ENCODE measurements at places on chromosomes 7 and 10. TPM values are rescaled to one million over a fixed set of nuclear protein-coding genes. Genes with fewer than 3 reads are reported as not detected.

DNA sequence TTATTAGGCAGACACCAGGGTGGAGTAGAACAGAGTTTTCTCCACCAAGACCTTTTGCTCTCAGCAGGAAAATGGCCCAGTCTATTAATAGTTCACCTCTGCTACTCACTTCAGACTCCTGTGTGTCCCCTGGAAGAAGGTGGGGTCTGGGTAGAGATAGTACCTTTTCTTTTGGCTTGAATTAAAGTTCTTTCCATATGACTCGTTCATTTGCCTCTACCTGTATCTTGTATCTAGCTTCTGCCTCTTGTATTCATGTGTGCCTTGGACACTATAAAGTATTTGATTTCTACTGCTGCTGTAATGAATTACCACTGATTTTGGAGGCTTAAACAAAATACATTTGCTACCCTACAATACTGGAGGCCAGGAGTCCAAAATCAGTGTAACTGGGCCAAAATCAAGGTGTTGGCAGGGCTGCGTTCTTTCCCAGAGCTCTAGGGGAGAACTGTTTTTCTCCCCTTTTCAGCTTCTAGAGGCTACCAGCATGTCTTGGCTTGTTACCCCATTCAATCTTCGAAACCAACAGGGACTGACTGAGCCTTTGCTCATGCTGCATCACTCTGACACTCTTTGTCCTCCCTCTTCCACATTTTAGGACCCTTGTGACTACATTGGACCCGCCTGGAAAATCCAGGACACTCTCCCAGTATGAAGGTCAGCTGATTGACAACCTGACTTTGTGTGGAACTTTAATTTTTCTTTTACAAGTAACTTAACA lies 155.6 kb upstream of the PRSS58 start:
- no peaks in the 10 kb centered on the region for H3K27me3 ChIP-seq
- no peaks in the 10 kb centered on the region for H3K36me3 ChIP-seq
- no peak overlapping the region for H3K27ac ChIP-seq
- no peak overlapping the region for H3K4me3 ChIP-seq
- DNase-seq = no peak

- DNase-seq = no peak
- no peak overlapping the region for H3K27ac ChIP-seq
- H3K27me3 ChIP-seq = no peaks in the 10 kb centered on the region
- no peaks in the 10 kb centered on the region for H3K36me3 ChIP-seq
Observed at GRCh38 chr10:94299417-94299816, 63.3 kb downstream of the NOC3L start.

GHITM gene
- total RNA-seq = 140 TPM

DNA sequence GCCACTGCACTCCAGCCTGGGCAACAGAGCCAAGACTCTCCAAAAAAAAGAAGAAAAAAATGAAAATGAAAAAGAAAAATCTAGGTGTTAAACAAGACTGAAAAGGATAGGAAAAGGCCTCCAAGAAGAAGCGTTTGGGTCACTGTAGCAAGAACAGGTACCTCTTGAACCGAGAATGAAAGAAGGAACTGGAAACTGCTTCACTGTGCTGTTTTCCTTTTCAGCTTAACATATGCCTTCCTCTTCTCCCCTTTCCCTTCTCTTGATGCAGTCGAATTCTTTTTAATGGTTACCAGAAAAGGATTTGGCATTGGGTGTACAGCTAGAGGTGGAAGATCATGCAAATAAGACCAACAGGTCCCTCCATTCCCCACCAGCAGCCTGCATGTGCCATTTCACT lies 28.1 kb downstream of the LRRC4 start:
- no peak overlapping the region for H3K4me3 ChIP-seq
- no peak overlapping the region for H3K27ac ChIP-seq
- no peak for DNase-seq
- H3K27me3 ChIP-seq = no peaks in the 10 kb centered on the region
- H3K4me1 ChIP-seq = peaks cover 17% of the 10 kb centered on the region

GRCh38 chr10:32357056-32357735 lies 10.2 kb upstream of the EPC1 start:
- H3K4me3 ChIP-seq = no peak overlapping the region
- no peaks in the 10 kb centered on the region for H3K27me3 ChIP-seq
- no peak overlapping the region for H3K27ac ChIP-seq
- H3K4me1 ChIP-seq = no peaks in the 10 kb centered on the region

DNA sequence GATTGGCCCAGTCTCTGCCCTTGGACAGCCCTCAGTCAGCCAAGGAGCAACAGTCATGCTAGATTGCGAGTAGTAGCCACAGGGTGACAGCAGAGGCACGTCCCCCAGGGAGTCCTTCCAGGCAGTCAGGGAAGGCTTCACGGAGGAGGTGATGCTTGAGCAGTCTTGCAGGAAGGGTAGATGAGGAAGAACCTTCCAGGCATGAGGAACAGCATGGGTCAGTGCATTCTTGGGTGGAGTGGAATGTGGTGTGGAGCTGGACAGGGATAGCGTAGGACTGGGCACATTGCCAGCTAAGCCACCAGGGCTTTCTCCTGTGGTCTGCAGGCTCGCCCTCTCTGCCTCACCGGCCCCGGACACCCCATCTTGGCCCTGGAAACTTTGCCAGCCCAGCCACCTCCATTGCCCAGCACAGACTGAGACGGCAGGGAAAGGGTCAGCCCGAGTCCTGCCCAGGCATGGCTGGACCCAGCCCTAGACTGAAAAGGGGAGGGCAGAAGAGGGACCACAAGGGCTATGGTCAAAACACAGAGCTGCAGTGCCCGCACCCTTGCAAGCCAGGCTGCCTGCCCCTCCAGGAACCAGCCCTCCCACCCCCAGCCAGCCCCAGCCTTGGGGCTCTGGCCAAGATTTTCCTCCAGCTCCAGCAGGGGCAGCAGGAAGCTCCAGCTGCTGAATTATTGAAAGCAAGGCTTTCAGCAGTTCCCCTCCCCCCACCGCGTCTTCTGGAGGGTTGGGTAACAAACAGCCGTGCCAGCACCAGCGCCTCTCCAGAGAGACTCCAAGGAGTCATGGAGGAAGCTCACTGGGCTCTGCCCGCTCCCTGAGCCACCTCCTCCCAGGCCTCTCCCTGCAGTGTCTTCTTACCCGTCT lies 18.7 kb downstream of the SRRM3 start:
- H3K4me1 ChIP-seq = no peaks in the 10 kb centered on the region
- H3K4me3 ChIP-seq = no peak overlapping the region
- H3K36me3 ChIP-seq = no peaks in the 10 kb centered on the region
- H3K27me3 ChIP-seq = no peaks in the 10 kb centered on the region
- no peak overlapping the region for H3K27ac ChIP-seq
- no peak for DNase-seq

ACTR3C gene
- total RNA-seq = 6.1 TPM

DNA sequence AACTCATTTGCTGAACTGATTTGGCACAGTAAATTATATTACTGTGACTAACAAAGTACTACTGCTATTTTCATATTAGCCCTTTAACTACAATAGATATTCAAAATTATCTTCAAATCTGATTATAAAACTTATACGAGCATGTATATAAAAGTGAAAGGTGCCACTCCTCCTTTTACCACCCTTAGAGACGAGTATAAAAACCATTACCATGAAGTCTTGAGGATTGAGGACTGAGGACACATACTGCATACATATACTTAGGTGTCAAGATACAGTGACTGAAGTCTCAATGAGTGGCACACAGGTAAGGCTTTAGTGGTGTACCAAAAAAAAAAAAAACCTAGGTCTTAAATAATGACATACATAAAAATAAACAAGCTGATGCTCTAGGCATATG lies 98.6 kb downstream of the DNAJC1 start:
- no peaks in the 10 kb centered on the region for H3K36me3 ChIP-seq
- H3K4me3 ChIP-seq = no peak overlapping the region

NPM3 gene
- total RNA-seq = 64.5 TPM

GRCh38 chr7:158103378-158103777 lies 484.2 kb downstream of the PTPRN2 start:
- H3K27ac ChIP-seq = no peak overlapping the region
- H3K36me3 ChIP-seq = no peaks in the 10 kb centered on the region
- H3K27me3 ChIP-seq = no peaks in the 10 kb centered on the region
- no peak overlapping the region for H3K4me3 ChIP-seq
- no peaks in the 10 kb centered on the region for H3K4me1 ChIP-seq

DNA sequence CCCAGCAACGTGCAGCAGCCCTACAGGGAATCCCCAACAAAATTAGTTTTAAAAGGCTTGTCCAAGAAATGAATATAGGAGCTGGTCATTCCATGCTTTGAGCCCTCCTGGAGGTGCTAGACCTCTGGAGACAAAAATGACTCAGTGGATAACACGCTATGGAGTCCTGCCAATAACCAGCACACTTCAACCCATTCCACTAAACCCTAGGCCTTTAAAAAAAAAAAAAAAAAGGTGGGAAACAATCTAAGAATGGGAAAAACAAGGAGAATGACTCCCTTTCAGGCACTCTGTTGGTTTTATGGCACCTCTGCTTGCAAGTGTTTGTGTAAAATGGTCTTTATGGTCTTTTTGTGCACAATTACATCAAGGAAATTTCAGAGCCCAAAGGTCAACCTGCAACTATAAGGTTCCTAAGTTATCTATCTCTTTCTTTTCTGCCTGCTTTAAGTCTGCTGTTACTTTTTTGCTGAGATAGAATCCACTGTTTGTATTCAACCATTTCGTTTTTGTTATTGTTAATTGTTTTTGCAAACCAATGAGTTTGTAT lies 21.3 kb downstream of the AVL9 start:
- H3K27me3 ChIP-seq = no peaks in the 10 kb centered on the region
- no peak for DNase-seq
- H3K27ac ChIP-seq = no peak overlapping the region
- no peaks in the 10 kb centered on the region for H3K4me1 ChIP-seq
- H3K36me3 ChIP-seq = no peaks in the 10 kb centered on the region
- H3K4me3 ChIP-seq = no peak overlapping the region

DNA sequence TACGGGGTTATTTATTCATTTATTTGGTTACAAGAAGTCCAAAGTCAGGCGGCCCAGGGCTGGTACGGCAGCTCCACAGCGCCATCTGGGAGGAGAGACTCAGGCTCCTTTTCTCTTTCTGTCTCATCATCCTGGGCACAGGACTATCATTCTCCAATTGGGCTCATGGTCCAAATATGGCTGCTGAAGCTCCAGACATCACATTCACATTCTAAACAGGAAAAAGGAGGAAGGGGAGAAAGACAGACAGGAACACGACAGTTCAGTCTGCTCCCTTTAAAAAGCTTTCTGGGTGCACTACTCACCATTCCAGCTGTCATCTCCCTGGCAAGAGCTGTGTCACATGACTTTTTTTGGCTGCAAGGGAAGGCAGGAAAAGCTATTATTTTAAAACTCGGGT lies 74.4 kb upstream of the PDZD8 start:
- no peak overlapping the region for H3K4me3 ChIP-seq
- no peaks in the 10 kb centered on the region for H3K4me1 ChIP-seq
- no peaks in the 10 kb centered on the region for H3K36me3 ChIP-seq
- no peak for DNase-seq

DNA sequence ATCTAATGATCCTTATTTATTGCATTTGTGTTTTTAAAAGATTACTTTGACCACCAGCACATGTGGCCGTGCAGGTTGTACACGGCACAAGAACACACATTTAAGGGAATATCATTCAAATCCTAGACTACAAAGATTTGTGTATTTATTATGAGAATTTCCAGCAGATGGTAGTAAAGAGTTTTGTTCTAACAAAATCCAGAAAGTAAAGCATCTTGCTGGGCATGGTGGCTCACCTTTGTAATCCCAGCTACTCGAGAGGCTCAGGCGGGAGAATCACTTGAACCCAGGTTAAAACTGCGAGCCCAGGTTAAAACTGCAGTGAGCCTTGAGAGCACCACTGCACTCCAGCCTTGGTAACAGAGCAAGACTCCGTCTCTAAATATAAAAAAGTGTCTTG lies 31.5 kb downstream of the MACROH2A2 start:
- H3K36me3 ChIP-seq = no peaks in the 10 kb centered on the region
- no peak overlapping the region for H3K27ac ChIP-seq
- no peaks in the 10 kb centered on the region for H3K27me3 ChIP-seq
- H3K4me3 ChIP-seq = no peak overlapping the region
- no peaks in the 10 kb centered on the region for H3K4me1 ChIP-seq

DNA sequence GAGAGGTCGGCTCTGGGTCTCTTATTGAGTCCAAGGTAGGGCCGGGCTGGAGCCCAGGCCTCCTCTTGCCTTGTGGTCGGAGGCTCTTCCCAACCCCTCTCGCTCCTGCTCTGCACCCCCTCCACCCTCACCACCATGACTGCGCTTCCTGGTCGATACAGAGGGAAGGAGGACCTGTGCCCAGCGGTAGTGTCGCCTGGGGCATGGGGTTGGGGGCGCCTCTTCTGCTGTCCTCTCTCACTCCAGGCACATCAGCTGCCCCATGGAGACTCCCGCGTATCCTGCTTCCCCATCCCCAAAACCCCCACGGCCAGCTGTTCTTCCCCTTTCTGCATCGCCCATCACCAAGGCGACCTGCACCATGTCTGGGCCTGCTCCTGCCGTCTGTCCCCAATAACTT lies 44.4 kb downstream of the TMEM270 start:
- no peak for DNase-seq
- H3K36me3 ChIP-seq = no peaks in the 10 kb centered on the region
- no peaks in the 10 kb centered on the region for H3K4me1 ChIP-seq
- no peaks in the 10 kb centered on the region for H3K27me3 ChIP-seq
- no peak overlapping the region for H3K4me3 ChIP-seq

GRCh38 chr7:90111-91063 lies 102.0 kb upstream of the FAM20C start:
- H3K4me3 ChIP-seq = no peak overlapping the region
- H3K36me3 ChIP-seq = no peaks in the 10 kb centered on the region
- no peak for DNase-seq
- no peak overlapping the region for H3K27ac ChIP-seq

GRCh38 chr10:124077208-124077993 lies 16.0 kb downstream of the CHST15 start:
- no peaks in the 10 kb centered on the region for H3K36me3 ChIP-seq
- H3K4me3 ChIP-seq = no peak overlapping the region
- no peak overlapping the region for H3K27ac ChIP-seq
- peaks cover 14% of the 10 kb centered on the region for H3K4me1 ChIP-seq

DNA sequence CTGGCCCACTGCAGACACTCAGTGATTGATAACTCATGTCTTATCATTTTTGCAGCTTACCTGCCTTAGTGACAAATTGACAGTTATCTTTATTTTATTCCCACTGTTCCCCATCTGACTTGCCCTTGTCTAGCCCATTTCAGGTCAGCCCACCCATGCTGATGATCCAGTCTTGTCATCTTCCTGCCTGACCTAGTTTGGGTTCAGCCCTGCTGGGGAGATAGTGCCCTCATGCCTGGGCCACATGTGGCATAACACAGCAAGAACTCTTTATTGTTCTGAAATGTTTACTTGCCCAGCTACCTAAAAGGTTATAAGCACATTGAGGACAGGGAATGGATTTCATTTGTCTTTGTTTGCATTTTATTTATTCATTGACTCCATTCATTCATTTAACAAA lies 75.6 kb downstream of the ENTPD1 start:
- H3K27me3 ChIP-seq = no peaks in the 10 kb centered on the region
- no peak overlapping the region for H3K27ac ChIP-seq
- no peaks in the 10 kb centered on the region for H3K4me1 ChIP-seq
- H3K4me3 ChIP-seq = no peak overlapping the region
- H3K36me3 ChIP-seq = no peaks in the 10 kb centered on the region

- no peaks in the 10 kb centered on the region for H3K27me3 ChIP-seq
- no peak overlapping the region for H3K4me3 ChIP-seq
Observed at GRCh38 chr7:18684916-18685315, 189.4 kb downstream of the HDAC9 start.

- no peaks in the 10 kb centered on the region for H3K36me3 ChIP-seq
- no peak for DNase-seq
- H3K27ac ChIP-seq = no peak overlapping the region
- H3K4me1 ChIP-seq = no peaks in the 10 kb centered on the region
- no peak overlapping the region for H3K4me3 ChIP-seq
Observed at GRCh38 chr10:44618910-44619309, 234.0 kb upstream of the CXCL12 start.

GRCh38 chr10:49220679-49221078 lies 32.5 kb upstream of the TMEM273 start:
- H3K27ac ChIP-seq = no peak overlapping the region
- H3K27me3 ChIP-seq = no peaks in the 10 kb centered on the region
- H3K4me3 ChIP-seq = no peak overlapping the region
- no peak for DNase-seq
- H3K4me1 ChIP-seq = no peaks in the 10 kb centered on the region
- H3K36me3 ChIP-seq = no peaks in the 10 kb centered on the region

Data from testis (tissue), 5 donors.